Right cardiac atrium (tissue), 5 donors: ENCODE measurements at places on chromosomes 5 and 9.

DNA sequence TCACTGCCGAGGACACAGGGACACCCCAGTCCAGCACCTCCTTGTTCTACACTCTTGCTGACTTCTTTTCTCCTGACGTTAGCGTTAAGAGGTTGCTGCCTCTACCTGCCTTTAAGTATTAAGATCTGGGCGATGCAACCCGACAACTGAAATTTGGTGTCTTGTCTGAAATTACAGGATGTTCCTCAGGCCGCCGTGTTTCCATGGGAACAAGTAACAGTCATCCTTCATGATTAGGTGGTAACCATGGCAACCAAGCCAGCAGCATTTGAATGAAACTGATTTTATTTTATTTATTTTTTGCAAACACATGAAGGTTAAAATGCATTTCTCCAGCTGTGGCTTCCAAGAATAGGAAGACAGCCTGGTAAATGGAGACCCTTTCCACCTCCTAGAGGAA, 20.8 kb downstream of the DAB2IP start:
- DNase-seq: no peak

- no peak for DNase-seq
These were observed 133.9 kb downstream of the FSTL4 start for GRCh38 chr5:133478199-133478985.

- no peak for DNase-seq
These were observed 4.3 kb downstream of the GPX3 start for GRCh38 chr5:151024440-151025249.

DNA sequence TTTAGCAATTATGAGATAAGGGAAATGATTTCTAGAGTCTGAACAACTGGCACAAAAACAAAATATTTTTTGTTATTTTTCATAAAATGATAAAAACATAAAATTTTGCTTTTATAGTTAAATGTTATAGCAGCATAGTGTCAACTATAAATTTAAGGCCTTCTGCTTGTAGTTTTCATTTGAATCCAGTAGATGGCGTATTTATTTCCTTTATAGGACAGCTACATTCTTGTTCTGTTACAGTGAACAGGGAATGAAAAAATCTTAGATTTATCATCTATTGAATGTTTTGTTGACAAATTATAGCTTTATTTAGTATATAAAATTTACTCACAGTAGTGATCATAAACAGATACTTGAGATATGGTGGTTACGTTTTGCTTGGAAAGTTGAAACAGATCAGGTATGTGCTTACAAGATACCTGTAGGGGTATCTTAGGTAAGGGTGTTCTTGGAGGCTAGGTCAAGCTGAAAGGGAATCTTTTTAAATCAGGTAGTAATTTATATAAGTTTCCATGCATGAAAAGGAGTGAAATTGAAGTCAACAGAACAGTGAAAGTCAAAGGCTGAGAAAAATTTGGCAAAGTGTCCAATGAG, 239.3 kb upstream of the GRIN3A start:
- DNase-seq: no peak

GRCh38 chr5:151106043-151106442, 25.2 kb upstream of the TNIP1 start:
- DNase-seq: no peak

DNA sequence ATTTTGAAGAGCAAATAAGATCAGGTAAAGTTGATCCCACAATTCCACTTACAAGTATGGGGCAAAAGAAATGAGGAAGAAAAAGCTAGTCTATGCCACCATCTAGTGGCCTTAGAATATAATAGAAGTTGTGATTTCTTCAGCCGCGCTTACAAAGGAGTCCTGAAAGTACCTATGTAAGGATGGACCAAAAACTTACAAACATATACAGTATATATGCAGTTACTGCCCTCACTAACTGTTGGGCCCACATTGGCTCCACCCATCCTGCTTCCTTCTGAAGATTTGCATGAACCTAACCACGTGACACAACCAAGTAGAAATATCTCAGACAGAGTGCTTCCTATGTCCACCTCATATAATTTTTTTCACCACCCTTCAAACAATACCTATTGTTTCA, 11.7 kb upstream of the OR13D1 start:
- DNase-seq: no peak

GRCh38 chr5:137370096-137371071, 128.7 kb downstream of the SPOCK1 start:
- DNase-seq: no peak

DNA sequence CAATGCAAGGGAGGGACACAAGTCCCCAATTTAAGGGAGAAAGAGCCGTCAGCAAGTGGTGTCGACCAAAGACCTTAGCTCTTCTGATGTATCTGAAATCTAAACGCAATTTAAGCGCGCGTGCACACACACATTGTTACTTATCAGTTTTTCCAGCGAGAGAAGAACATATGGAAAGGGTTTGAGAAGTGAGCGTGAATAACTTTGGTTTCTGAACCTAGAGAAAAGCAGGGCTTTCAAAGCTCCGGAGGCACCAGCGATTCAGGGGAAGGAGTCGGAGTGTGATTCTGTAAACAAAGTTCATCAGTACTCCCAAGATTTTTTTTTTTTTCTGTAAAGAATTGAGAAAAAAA, 191.8 kb downstream of the MEF2C start:
- no peak for DNase-seq

- DNase-seq: no peak
These were observed 106.3 kb upstream of the GPBP1 start for GRCh38 chr5:57067597-57067924.

GRCh38 chr9:86126998-86127972, 27.9 kb upstream of the GOLM1 start:
- peak; percentile 61 for DNase-seq
